ENCODE measurements at places on chromosomes 4 and X.

DNA sequence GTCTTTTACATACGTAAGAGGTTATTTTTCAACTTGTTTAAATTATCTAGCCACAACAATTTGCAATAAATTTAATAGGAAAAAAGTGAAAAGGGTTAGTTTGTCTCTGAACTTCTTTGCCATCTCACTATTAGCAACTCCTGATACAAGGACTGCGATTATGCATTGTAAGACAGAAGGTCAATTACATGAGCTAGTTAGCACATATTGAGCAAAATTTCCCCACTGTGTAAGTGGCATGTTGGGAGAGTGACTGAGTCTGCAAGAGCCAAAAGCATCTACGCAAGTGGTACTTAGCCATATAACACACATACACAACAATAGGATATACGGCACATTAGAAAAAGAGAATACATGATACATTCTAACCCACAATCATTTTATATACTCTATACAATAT is 927.2 kb downstream of the STPG2 start:
- DNase-seq = no peak

DNA sequence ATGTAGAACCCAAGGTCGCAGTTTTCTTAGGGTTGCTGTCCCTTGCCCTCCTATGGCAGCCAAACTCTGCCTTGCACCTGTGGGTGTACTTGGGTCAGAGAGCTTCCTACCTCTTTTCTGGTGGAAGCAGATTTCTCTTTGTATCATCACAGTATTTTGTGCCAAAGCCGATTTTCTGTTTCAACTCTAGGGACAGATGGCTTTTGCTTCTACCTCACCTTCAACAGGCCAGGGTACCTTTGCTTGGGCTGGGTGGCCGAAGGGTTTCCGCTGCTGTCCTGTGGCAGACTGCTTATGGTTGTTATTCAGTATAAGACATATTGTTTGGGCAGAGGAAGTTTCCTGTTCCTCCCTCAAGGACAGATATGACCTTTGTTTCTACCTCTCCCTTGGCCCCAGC is 22.4 kb downstream of the NEIL3 start:
- DNase-seq = no peak

- DNase-seq = no peak
Observed at GRCh38 chr4:20995015-20995414, 294.8 kb downstream of the PACRGL start.

- DNase-seq = no peak
Observed at GRCh38 chrX:65451663-65452062, 82.9 kb downstream of the LAS1L start.

GRCh38 chr4:99887837-99888236 is 6.4 kb downstream of the LAMTOR3 start:
- DNase-seq = no peak

DNA sequence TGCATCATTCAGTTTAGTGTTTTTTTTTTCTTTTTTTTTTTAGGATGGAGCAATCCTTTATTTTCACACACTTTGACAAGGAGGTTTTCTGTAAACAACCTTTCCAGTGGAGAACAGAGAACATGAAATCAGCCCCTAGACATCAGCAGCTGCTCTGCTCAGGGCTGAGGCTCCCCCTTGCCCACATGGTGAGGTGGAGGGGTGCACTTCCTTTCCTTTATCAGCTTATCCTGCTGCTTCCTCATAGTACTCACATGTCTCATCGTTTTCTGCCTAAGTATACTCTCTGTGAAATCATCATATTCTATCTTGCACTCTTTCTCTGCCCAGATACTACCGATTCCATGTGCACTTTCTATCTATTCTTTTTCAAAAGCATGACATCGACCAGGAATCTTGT is 47.6 kb upstream of the PRSS12 start:
- DNase-seq = no peak

GRCh38 chr4:87516683-87517082 is 12.5 kb downstream of the SPARCL1 start:
- DNase-seq = no peak

GRCh38 chr4:155828628-155829027 is 37.4 kb downstream of the ASIC5 start:
- DNase-seq = no peak

- DNase-seq = no peak
Observed at GRCh38 chr4:173490256-173490655, 39.8 kb downstream of the HAND2 start.

- DNase-seq = no peak
Observed at GRCh38 chrX:11688201-11688600, 22.5 kb upstream of the ARHGAP6 start.

DNA sequence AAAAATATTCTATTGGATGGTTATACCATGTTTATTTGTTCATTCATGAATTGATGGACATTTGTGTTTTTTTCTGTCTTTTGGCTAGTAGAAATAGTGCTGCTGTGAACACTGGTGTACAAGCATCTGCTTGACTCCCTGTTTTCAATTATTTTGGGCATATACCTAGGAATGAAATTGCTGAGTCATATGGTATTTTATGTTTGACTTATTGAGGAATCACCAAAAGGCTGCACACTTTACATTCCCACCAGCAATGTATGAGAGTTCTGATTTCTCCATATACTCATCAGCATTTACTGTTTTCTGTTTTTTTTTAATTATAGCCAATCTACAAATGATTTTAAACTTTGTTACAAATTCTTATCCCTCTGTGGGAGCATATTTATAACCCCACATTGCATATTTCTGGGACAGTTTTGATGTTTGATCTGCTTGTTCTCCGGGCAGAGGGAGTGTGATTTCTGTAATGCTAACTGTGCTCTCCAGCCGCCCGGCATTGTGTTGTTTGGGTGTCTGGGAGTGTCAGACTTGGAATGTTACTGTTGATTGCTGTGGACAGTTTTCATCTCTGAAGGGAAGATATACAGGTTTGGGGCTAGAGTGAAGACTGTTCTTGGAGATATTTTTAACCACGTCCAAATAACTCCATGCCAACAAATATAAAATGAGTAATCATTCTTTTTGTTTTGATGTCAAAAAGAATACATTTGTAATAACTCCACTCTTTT is 60.5 kb upstream of the PGRMC2 start:
- no peak for DNase-seq

GRCh38 chrX:121165930-121166359 is 118.5 kb downstream of the GLUD2 start:
- DNase-seq = no peak

DNA sequence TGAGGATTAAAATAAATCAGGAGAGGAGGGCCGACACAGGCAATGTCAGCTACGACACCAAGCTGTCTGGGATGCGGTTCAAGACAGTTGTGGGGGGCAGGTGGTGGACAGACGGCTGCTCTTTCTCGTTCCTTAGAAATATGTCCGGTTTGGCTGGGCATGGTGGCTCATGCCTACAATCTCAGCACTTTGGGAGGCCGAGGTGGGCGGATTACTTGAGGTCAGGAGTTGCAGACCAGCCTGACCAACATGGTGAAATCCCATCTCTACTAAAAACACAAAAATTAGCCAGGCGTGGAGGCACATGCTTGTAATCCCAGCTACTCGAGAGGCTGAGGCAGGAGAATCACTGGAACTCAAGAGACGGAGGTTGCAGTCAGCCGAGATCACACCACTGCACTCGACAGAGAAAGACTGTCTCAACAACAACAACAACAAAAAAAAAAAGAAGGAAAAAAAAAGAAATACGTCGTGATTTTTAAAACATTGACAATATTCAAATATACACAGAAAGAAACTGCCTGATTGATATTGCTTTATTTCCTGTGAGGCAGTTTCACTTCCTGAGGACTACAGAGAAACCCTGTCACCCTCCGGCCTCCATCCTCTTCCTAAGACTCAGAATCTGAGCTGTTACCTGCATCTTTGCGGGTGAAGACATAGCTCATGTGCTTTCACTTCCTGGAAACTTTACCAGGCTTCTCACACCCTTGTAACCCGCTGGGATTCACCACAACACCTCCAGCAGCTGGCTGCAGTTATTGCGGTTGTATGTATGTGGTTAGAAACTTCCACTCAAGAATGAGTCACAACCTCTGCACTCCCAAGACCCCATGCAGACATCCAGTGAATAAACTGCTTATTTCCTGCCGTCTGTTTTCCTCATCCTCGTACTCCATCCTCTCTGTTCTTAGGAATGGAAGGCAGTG is 63.8 kb upstream of the STS start:
- peak; percentile 13 for DNase-seq

DNA sequence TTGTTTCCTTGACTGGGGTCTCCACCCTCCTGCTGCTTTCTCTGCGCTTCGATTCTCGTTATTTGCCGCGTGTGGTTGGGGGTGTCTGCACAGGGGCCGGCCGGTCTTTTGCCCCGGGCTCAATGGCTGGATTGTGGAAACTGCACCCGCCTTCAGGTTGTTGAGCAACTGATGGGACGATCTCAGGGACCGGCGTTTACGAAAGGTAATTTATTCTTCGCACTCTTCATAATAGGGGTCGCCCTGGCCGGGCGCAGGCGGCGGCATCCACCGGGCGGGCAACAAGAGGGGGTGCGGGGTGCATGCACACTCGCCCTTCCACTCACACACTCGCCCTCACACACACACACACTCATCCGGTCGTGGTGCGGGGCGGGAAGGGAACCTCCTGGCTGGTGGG is 1.4 kb downstream of the ADGRL3 start:
- no peak for DNase-seq

- DNase-seq = no peak
Observed at GRCh38 chrX:30495468-30495867, 82.1 kb downstream of the TASL start.

DNA sequence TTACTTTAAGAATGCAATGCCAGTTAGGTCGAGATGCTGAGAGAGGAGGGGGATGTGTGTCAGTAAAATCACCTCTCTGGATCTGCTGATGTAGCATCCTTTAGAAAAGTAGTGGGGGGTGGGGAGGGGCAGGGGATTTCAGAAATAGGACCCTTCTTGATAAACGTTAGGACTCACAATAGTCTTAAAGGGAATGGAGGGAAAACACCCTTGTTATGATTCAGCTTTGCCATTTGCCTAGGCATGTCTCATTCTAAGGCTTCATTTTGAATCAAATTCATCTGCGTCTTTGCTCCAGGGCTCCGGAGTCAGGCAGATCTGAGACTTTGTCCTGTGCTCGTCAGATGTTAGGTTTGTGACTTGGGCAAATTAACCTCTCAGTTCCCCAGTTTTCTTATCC is 879 bp downstream of the SH2D1A start:
- no peak for DNase-seq

DNA sequence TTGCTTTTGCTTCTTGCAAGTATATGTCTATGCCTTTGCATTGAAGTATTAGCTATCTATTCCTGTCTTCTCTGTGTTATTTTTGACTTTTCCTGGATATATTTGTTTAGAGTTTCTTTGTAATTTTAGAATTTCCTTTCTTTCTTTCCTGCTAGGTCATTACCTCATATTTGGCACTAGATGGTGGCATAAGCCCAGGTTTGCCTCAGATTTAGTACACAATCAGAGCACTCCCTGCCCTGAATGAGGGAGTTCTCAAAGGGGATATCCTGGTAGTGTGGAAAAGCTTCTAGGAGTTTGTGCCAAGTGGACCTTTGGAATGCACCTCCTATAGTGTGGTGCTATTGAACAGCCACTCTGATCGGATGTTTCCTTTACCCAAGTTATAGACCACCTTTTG is 181.6 kb downstream of the UGT8 start:
- DNase-seq = no peak

DNA sequence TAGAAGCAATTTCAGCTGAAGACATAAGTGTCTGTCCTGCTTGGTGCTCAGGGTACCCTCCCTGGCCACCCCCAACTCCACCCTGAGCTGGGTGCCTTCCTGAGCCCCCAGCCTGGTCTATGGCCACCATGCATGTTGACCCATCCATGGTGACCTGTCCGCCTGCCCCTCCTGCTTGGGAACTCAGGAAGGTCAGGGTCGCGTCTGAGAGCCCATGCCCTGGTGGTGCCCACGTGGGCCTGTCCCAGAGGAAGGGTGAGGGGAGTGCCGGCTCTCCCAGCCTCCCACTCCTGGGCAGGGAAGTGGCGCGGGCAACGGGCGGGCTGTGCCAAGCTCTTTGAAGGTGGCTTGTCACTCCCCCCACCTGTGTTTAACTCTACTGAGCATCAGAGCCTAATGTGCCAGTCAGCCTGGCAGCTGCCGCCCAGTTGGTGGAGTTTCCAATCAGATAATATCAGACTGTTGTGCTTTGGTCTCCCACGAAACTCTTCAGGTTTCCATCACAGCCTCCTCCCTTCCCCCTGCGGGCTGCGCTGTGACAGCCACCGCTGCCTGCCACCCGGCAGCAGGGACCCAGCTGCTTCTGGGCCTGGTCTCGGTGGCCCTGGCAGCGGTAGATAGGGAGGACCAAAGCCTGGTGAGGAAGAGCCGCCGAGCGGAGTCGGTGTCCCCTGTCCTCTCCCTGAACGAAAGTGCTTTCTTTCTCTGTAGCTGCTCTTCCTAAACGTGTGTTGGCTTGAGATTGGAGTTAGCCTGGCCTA is 4.8 kb downstream of the SH3BP2 start:
- no peak for DNase-seq

DNA sequence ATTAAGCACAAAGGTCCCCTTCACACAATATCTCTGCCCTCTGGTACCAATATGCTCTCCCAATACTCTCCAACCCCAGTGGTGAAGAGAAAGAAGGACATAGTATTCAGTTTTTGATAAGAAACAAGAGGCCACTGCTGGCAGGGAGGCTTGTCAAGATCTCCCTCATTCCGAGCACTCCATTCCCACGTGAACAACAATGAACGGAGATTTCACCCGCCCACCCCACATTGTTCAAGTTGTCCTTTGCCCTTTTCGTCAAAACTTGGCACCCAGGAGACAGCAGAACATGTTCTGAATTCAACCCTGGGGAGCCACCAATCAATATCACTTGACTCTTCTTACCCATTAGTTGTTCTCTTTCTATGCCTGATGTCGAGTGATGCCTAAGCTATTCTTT is 54.2 kb upstream of the SLC25A4 start:
- no peak for DNase-seq

DNA sequence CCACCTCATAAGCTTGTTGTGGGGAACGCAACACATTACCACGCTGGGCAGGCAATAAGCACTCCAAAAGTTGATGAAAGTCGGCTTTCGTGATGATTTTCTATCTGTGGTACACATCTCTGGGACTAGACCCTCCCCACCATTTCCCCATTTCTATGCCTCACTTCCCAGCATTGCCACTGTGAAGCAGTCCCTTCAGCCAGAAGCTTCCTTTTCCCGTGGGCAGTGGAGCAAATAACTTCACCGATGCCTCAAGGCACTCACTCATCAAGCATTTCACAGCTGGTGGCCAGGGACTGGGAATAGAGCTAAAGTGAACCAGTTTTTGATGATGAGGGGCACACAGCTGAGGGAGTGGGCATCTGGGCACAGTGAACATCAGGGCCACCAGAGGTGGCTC is 18.9 kb downstream of the C4orf50 start:
- DNase-seq = no peak

- no peak for DNase-seq
Observed at GRCh38 chrX:154525606-154526490, 9.8 kb upstream of the FAM3A start.

GRCh38 chr4:15657366-15657765 is 2.2 kb upstream of the FBXL5 start:
- DNase-seq = no peak

- no peak for DNase-seq
Observed at GRCh38 chr4:170089668-170090351, at the start of gene AADAT. Gene AADAT, minus strand, starts transcription at chr4:170089956. Its CDS starts 266 bp downstream, at chr4:170089690.

GRCh38 chrX:151488677-151489076 is 74.8 kb upstream of the PASD1 start:
- no peak for DNase-seq

- DNase-seq = no peak
Observed at GRCh38 chr4:79178760-79179159, 147.1 kb downstream of the NAA11 start.

GRCh38 chrX:112670977-112671376 is 8.8 kb downstream of the LHFPL1 start:
- no peak for DNase-seq

GRCh38 chr4:185834778-185835177 is 22.8 kb upstream of the SORBS2 start:
- DNase-seq = no peak

All from stimulated activated CD4-positive, alpha-beta T cell treated with anti-CD3 and anti-CD28 coated beads, Interleukin-1b, Interleukin-23, amount 100 ng/mL, for 24 hours (primary cell).